RCC 7860 (cell line): ENCODE measurements at places on chromosomes 6 and 20.
A peak's percentile ranks its signal among the peaks of the same experiment; 100 is the strongest.

GRCh38 chr6:21594416-21595281, 1.1 kb downstream of the SOX4 start:
- no peak for DNase-seq

GRCh38 chr6:39339096-39339867, 16.8 kb upstream of the KCNK16 start:
- no peak for DNase-seq

DNA sequence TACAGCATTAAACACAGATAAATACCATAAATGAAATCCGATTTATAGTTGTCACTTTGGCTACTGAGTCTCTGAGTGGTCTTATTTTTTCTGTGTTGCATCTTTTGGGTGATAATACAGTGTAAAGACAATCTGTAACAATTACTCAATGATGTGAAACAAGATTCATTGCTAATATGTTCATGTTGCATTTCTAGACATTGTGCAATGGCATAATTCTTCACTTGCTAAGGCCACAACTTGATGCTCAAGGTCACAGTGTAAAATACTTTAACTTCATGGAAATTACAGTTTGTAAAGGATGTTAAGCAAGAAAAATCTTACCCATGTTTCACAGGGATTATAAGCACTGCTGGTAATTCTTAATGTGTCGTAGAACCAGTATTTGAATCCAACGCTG, 74.9 kb upstream of the SMLR1 start:
- no peak for DNase-seq

- no peak for DNase-seq
Observed at GRCh38 chr6:44260011-44260410, 2.7 kb upstream of the SLC35B2 start.

- no peak for DNase-seq
Observed at GRCh38 chr20:45840700-45841198, 7.2 kb downstream of the SNX21 start.

GRCh38 chr6:37657112-37657886, 40.4 kb downstream of the MDGA1 start:
- peak; percentile 65 for DNase-seq

GRCh38 chr6:37283671-37284151, 25.8 kb upstream of the TMEM217 start:
- no peak for DNase-seq

DNA sequence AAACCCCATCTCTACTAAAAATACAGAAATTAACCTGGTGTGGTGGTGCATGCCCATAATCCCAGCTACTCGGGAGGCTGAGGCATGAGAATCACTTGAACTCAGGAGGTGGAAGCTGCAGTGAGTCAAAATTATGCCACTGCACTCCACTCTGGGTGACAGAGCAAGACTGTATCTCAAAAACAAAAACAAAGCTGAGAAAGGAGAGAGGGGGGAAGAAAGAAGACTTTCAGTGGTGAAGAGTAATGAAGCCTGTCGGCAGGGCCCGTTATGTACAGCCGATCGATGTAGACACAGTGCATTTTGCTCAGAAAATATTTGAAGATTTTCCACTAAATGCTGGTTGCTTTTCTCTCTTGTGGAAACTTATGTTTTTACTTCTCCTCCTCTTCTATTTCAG, 13.8 kb downstream of the VAPB start:
- no peak for DNase-seq

GRCh38 chr6:14620522-14620921, 502.9 kb downstream of the CD83 start:
- DNase-seq = peak; percentile 22
